Kidney epithelial cell (primary cell): ENCODE measurements at places on chromosomes 11 and 22. TPM values are rescaled to one million over a fixed set of nuclear protein-coding genes. Genes with fewer than 3 reads are reported as not detected.
A peak's percentile ranks its signal among the peaks of the same experiment; 100 is the strongest.

Gene KCNJ4
- total RNA-seq = not detected in 2 replicates

Gene EMID1
- total RNA-seq = 2.2 and 6.0 TPM in 2 replicates

Gene LSP1
- not detected in 2 replicates for total RNA-seq

Gene OR5A1
- total RNA-seq = not detected in 2 replicates

Gene CREB3L1
- total RNA-seq = 3.2 and 4.5 TPM in 2 replicates

Gene TMPRSS4
- 16.8 TPM in 2 replicates for total RNA-seq

DNA sequence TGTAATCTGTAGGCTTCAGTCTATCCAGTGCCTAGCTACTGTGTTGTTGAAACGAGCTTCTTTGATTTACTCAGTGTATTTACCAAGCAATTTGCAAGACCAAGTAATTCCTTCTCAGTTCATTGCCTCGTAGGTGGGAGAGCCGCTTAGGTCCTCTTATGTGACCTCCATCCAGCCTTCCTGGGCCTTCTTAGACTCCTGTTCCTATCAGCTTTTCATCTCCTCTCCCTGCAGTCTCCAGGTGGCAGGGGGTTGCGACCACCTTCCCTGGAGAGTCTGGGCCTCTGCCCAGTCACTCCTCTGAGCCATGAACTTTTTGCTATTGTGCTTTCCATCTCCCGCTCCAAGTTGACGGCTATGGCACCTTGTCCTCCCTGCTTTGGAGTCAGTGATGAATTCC, 251.8 kb downstream of the KIRREL3 start:
- DNase-seq = no peak

GRCh38 chr11:112583261-112583893, 322.7 kb upstream of the PLET1 start:
- DNase-seq = no peak

GRCh38 chr11:69949327-69949726, 128.8 kb upstream of the ANO1 start:
- peak; percentile 89 for DNase-seq
